Fibroblast of skin of right biceps (primary cell): ENCODE measurements at places on chromosomes 5 and 9.

- DNase-seq: peak; percentile 92
Observed at GRCh38 chr9:72557549-72557948, 36.1 kb downstream of the TMC1 start.

- no peak for DNase-seq
Observed at GRCh38 chr5:2271316-2271715, 388.6 kb upstream of the IRX4 start.

GRCh38 chr5:175894793-175895192 is 23.4 kb downstream of the CPLX2 start:
- DNase-seq: no peak

DNA sequence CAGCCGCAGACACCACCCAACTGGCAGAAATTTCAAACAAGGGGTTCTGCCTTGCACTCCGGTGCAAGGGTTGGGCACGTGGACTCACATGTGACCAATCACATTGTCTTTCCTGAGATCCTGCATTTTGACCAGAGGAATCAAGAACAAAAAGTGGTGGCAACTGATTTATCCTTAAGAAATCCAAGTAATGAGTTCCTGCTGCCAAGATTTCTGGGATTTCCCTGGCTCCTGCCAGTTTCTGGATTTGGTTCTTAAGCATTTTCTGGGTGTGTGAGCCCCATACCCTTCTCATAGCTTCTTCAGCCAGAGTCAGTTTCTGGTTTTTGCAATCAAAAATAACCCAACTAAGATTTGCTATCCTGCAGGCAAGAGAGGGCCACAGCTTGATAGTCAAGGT is 17.4 kb upstream of the KCNIP1 start:
- no peak for DNase-seq

GRCh38 chr5:40406741-40407211 is 272.9 kb upstream of the PTGER4 start:
- no peak for DNase-seq

- DNase-seq: no peak
Observed at GRCh38 chr5:61253547-61253946, 78.5 kb upstream of the ZSWIM6 start.

DNA sequence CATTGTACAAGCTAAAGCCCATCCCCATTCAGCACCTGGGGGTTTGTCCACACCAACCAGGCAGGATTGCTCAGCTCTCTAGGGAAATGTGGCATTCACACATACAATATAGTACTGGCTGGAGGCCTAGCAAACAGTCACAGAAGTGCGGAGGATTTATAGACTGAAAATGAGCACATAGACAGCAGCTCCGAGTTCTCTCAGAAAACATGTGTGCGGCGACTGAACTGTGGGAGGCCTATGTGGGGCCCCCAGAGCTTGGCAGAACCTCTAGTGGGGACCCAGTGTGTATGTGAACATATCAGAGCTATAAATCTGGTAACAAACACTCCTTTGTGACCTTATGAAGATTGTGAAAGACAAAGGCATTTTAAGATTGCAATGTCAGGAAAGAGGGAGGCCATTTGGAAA is 431.1 kb downstream of the DTWD2 start:
- DNase-seq: peak; percentile 94

- DNase-seq: no peak
Observed at GRCh38 chr5:154202379-154203260, 12.1 kb downstream of the GALNT10 start.

DNA sequence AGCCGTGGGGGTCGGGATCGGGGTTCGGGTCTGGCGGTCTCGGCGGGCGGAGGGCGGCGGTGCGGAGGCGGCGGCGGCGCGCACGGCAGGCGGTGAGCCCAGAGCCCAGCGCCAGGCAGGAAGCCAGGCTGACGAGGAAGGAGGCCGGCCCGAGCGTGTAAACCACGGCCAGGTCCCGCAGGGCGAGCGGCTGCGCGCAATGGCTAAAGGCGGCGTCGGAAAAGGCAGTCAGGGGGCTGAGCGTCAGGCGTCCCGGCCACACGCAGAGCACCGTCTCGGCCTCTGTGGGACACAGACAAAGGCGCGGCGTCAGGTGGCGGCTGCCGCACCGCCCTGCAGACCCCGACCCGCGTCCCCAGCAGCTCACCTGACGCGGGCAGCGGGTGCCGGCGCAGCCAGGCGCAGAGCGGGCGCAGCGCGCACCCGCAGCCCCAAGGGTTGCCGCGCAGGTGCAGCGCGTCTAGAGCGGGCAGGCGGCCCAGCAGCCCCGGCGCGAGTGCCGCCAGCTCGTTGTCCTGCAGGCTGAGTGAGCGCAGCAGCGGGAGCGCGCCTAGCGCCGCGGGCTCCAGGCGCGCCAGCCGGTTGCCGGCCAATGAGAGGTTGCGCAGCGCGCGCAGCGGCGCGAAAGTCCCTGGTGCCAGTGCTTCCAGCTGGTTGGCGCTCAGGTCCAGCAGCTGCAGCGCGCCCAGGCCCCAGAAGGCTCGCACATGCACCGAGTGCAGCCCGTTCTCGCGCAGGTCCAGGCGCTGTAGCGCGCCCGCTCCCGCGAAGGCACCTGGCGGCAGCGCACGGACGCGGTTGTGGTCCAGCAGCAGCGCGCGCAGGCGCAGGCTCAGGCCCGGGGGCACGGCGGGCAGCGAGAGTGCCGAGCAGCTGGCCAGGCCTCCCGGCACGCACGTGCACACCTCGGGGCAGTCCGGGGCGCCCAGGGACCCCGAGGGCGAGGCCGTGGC is 671 bp downstream of the LRRC26 start:
- peak; percentile 17 for DNase-seq

- DNase-seq: peak; percentile 81
Observed at GRCh38 chr5:39427229-39427628, 2.4 kb upstream of the DAB2 start.

DNA sequence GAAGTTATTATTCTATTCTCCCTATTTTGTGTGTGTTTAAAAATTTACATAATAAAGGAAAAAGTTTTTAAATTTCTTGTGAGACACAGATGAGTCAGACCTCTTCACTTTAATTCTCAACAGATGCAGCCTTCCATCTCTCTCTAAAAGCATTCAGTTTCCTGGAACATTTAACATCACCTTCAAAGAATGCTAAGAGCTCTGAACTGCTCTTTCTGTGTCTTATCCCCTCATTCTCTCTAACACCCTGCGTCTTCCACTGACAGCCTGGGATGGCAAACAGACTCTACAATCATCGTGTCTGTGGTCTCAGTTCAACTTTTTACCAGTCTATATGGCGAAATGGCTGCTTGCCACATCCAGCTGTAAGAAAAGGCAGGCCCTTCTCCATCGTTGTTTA is 173.0 kb downstream of the HINT1 start:
- DNase-seq: peak; percentile 94

GRCh38 chr9:26054600-26055520 is 376.6 kb upstream of the TUSC1 start:
- DNase-seq: peak; percentile 80

DNA sequence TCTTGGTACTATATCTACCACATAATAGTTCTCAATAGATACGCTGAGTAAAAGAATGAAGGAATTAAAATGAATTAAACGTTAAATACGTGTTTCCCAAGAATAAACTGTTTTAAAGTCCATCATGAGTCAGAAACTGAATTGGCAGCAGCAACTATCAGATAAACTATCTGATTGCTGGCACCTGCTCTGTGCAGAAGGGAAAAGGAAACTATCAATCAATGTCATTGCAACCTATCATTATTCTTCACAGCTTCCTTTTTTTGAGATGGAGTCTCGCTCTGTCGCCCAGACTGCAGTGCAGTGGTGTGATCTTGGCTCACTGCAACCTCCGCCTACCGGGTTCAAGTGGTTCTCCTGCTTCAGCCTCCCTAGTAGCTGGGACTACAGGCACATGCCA is 8.8 kb upstream of the WDR36 start:
- no peak for DNase-seq

- DNase-seq: no peak
Observed at GRCh38 chr9:129310666-129311350, 132.7 kb upstream of the IER5L start.

GRCh38 chr5:154010660-154011059 is 28.1 kb downstream of the FAM114A2 start:
- DNase-seq: peak; percentile 25

DNA sequence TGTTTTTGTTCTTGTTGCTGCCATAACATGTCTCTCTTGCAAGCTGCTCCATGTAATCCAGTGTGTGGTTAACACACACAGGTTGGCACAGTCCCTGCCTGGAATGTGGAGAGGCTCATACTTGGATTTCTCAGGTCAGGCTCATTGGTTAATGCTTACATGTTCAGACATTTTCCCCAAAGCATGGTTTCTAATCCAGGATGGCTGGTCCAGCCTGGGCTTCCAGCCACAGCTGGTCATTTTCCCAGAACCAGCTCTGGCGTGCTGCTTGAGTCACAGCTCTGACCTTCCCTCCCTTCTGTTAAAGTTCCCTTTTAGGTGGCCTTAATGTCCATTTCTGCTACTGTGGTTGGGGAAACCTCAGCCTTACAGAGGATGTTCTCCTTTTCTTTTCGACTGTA is 294.3 kb downstream of the TAF11L14 start:
- peak; percentile 5 for DNase-seq

GRCh38 chr9:33843312-33843961 is 26.5 kb downstream of the UBE2R2 start:
- DNase-seq: no peak

DNA sequence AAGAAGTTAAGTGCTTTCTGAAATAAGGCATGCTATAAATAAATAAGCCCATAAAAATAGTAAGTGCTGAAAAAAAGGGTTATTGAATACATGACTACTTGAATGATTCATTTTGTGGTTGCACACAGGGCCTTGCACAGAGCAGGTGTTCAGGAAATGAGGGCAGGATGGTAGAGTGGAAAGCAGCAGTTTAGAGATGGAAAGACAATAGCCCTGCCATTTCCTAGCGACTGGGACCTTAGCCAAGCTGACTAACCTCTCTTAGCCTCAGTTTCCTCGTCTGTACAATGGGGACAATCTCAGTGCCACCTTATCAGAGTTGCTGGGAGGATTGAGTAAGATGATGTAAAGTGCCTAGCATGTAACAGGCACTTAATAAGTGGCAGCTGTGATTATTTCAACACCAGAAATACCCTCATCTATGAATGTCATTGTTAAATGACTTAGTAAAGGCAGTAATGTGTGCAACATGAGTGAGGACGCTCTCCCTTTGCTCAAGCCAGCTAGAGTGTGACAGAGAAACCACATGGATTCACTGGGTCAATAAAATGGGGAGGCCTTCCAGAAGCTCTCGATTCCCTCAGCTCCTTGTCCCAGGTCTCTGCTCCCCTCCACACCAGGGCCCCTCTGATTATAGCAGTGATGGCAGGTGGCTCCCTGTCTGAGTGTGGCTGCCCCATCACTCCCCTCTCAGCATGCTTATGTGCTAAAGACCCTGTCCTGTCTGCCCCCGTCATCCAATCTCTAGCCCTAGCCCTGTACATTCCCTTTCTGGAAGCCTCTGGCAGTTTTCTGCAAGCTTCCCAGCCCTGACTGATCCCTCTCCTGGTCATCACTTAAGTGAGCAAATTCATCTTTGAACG is 16.0 kb upstream of the PHF19 start:
- peak; percentile 74 for DNase-seq

DNA sequence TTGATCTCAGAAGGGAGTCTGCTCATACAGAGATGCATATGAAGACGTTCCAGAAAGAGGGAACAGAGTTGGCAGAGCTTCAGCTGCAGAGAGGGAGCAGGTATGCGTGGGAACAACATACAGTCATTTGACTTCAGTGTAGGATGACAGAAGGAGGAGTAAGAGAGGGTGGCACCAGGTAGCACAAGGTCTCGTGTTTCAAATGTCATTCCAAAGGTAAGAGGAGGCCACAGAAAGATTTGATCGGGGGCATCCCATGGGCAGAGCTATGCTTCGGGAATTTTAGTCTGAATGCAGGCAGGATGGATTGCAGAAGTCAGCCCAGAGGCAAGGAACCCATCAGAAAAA is 367.1 kb downstream of the CDK5RAP2 start:
- no peak for DNase-seq

- no peak for DNase-seq
Observed at GRCh38 chr5:88816195-88816594, 66.8 kb downstream of the MEF2C start.

- peak; percentile 96 for DNase-seq
Observed at GRCh38 chr9:79764374-79764773, 192.6 kb downstream of the TLE4 start.

GRCh38 chr5:150583541-150584225 is 56.8 kb upstream of the SYNPO start:
- DNase-seq: no peak

DNA sequence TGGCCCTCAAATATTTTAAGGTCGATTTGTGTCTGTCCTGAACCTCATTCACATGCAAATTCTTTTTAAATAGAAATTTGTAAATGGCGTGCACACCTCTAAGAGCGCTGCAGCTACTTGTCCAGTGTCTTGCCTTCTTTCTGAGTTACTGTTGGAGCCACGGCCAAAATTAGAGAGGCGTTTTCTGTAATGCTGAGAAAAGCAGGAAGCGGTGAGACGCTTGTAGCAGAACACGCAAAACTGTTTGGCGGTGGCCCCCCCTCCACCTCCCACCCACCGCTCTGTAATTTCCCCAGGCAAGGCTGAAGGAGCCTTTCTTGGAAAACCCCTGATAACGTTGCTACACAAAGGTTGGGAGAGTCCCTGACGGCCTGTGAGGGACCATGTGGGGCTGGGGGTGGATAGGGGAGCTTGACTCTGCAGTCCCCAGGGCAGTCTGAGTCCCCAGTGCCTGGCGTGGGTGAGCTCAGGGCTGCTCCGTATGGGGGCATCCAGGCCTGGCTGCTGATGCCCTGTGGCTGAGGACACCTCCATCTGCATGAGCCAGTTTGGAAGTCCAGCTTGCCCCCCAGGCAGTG is 96.5 kb downstream of the GADD45G start:
- DNase-seq: no peak

DNA sequence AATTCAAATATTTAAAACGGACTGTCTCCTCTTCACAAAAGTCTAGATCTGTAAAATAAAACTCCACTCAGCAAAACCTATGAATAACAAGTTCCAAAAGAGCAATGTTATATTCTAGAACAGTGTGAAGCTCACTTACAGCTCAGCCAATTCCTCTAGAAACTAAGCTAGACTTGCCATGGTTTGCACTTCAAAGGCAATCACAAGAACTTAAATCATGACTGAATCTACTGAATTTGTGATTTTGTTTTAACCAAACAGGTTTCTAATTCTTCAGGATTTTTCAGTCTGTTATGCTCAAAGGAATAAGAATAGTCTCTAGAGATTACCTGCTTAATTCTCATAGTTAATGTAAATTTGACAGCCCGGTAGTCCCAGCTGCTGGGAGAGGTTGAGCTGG is 1.4 kb upstream of the PKD2L2 start:
- no peak for DNase-seq

GRCh38 chr9:126327006-126327713 is 531 bp downstream of the MVB12B start:
- no peak for DNase-seq

- DNase-seq: peak; percentile 98
Observed at GRCh38 chr9:36029765-36030528, 6.8 kb upstream of the RECK start.

DNA sequence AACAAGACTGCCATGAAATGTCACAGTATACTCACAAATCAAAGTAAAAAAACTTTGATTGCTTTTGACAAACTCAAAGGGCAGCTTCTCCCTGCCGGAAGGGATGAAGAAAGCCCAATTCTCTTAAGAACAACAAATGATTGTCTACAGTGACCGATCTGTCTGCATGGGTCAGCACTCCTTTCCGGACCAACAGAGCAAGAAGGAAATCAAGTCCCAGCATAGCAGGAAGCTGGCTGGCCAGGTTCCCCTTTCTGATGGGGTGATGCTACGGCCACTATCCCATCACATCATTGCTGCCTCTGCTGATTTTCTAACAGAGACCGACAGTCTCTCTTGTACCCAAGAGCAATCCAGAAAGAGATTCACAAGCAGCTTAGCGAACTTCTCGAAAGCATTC is 692 bp downstream of the C1QTNF3 start:
- no peak for DNase-seq

- no peak for DNase-seq
Observed at GRCh38 chr5:124515497-124516245, 230.8 kb downstream of the ZNF608 start.
